ENCODE measurements at places on chromosomes 7 and 10.

GRCh38 chr7:133789974-133790373 is 337.2 kb upstream of the LRGUK start:
- no peak for DNase-seq

DNA sequence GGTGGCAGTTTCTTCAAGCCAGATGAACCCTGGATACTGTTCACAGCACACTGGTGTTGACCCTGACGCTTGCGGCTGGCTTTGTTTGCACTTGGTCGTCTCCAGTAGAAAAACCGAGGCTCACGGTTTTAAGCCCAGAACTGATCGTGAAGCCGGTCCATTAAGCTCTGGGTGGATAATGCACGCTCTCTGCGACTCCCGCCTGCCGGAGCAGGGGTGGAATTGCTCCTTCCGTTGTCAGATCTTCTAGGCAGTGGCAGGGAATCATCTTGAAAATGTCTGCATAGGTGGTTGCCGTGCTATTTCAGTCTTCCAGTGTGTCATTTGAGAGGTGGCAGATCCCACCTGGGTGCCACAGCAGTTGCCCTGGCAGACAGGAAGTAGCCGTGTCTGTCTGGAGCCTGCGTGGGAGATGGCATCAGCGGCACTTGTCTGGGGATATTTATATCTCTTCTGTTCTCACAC is 35.9 kb upstream of the AP5Z1 start:
- DNase-seq, result peak; percentile 69

- DNase-seq, result no peak
Measured at GRCh38 chr7:133712544-133712943, 414.6 kb upstream of the LRGUK start.

DNA sequence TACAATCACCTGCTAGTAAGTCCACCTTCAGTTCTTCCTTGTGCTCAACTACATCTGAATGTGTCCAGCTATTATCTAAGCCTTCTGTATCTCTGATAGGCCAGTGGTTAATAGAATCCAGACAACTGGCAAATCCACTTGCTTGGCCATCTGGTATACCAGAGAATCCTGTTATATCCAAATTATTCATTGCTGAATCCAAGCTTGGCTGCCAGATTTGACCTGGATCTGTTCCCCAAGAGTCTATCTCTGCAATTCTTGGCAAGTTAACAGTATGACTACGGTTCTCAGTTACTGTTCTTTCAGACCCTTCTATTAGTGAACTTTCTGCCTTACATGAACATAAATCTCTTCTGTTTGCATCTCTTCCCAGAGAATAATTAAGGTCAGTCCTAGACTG is 154.6 kb upstream of the TARP start:
- DNase-seq, result no peak

DNA sequence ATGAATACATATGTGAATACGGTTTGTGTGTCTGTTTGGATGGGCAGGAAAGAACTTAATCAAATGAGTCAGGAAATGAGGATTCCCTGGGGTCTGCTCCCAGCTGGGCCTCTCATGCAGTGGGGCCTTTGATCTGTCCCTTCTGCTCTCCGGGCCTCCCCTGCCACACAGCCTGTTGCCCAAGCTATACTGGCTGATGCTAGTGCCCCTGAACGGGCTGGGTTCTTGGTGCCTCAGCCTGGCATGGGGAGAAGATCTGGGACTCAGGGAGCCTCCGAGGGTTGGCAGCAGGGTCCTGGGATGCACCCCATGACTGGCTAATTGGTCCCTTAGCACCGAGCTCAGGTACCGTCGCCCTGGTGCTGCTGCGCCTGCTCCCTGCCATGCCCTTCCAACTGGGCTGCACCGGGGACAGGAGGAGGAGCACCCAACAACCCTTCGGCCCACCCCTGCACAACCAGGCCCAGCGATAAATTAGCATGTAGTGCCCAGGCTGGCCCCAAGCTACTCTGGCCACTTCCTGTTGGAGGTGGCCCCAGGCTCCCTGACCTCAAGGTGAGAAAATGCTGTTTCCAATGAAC is 59.9 kb upstream of the DUSP5 start:
- no peak for DNase-seq

DNA sequence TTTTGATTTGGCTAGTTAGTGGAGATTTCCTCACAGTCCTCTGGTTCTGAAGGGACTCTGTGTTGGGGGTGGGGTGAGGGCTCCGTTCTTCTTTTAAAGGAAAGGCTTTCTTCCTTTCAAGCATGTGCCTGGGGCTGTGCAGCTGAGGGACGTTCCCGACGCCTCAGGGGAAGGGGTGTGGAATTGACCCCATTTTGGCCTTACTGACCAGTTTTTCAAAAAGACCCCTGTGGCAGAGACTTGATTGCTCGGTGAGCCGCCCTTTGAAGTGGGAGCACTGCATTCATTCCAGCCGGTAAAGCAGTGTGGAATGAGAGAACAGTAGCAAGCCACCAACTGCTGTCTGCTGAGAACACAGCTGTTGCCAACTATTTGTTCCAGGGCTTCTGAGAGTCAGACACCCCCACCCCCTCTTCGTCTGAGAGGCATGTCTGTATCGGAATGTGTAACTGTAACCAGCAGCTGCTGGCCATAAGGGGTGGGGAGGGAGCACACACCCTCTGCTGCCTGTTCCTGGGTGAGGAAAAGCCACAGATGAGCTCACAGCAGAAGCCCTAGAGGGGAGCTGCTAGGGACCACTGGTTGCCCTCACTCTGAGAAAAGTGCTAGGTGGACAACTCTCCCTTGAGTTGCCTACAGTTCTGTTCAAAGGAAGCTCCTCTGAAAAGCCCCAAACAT is 33.2 kb downstream of the WBP1L start:
- DNase-seq, result no peak
